ENCODE measurements at places on chromosomes 2 and 18. TPM values are rescaled to one million over a fixed set of nuclear protein-coding genes. Genes with fewer than 3 reads are reported as not detected.

GRCh38 chr2:75076088-75076487, 117.6 kb downstream of the POLE4 start:
- peaks cover 8% of the 10 kb centered on the region for H3K4me1 ChIP-seq
- H3K27me3 ChIP-seq, result no peaks in the 10 kb centered on the region
- DNase-seq, result no peak

DNA sequence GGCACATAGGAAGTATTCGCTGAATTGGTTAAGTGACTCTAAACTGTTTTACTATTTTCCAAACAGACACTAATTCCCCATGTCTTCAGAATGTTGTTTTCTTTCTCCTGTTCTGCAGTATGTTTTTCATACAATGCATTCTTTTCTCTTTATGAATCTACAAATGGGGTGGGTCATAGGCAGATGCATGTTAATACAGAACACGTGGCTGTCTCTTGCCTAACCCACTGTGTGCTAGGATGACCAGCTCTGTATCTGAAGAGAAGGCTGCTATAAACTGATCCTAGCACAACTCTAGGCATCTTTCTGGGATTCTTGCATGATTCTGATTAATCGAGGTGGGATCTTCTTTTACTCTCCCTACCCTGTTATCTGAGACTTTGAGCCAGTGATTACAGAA, 826.0 kb downstream of the PLCL1 start:
- H3K36me3 ChIP-seq, result no peaks in the 10 kb centered on the region
- H3K4me1 ChIP-seq, result no peaks in the 10 kb centered on the region
- DNase-seq, result no peak
- H3K27me3 ChIP-seq, result no peaks in the 10 kb centered on the region
- H3K27ac ChIP-seq, result no peak overlapping the region
- no peak overlapping the region for H3K4me3 ChIP-seq

ZNF396 gene
- 0.45 TPM for total RNA-seq

DNA sequence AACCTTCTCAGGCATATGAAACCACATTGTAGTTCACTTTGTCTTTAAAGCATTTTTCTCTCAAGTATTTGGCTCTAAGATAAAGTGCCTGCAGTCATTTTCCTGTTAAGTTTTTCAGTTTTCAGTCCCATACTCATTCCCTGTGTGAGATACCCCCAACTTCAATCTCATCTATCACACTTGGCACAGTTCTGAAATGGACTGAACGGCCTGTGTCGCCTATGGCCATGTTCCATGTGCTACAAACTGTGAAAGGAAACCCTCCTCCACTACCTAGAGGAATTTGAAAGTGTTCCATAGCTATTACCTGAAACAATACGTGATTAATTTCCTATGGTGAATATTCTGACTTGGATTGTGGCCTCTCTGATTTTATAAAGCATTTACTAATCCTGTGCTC, 319.1 kb downstream of the CTNNA2 start:
- no peak for DNase-seq
- no peaks in the 10 kb centered on the region for H3K36me3 ChIP-seq
- no peaks in the 10 kb centered on the region for H3K27me3 ChIP-seq
- H3K27ac ChIP-seq, result no peak overlapping the region
